Epithelial cell of proximal tubule (primary cell): ENCODE measurements at places on chromosomes 2 and 18. TPM values are rescaled to one million over a fixed set of nuclear protein-coding genes. Genes with fewer than 3 reads are reported as not detected.

Gene MC2R
- total RNA-seq: not detected in 2 replicates

Gene EFEMP1
- 30.0 and 42.8 TPM in 2 replicates for total RNA-seq

Gene VIT
- not detected in 2 replicates for total RNA-seq

Gene ERICH2
- total RNA-seq: not detected in 2 replicates

Gene RNU2-63P
- total RNA-seq: not detected in 2 replicates

Gene MYL1
- total RNA-seq: not detected in 2 replicates

Gene PHLPP1
- 4.7 and 9.0 TPM in 2 replicates for total RNA-seq

Gene FER1L5
- 0.06 and 0.07 TPM in 2 replicates for total RNA-seq

Gene TDRD15
- not detected in 2 replicates for total RNA-seq

Gene KLHL30
- total RNA-seq: 0.72 and 1.7 TPM in 2 replicates

Gene AGXT
- not detected in 2 replicates for total RNA-seq

Gene TEX44
- not detected in 2 replicates for total RNA-seq

Gene RNF144A
- 14.1 and 17.4 TPM in 2 replicates for total RNA-seq

Gene ZBTB7C
- total RNA-seq: under 0.01 and 0.17 TPM in 2 replicates

Gene ALLC
- total RNA-seq: not detected in 2 replicates

Gene RUFY4
- not detected in 2 replicates for total RNA-seq

Gene ANKRD53
- total RNA-seq: 0.58 and 0.75 TPM in 2 replicates

Gene KRTCAP3
- 10.0 and 20.5 TPM in 2 replicates for total RNA-seq

Gene FAM228A
- 0.43 TPM in 1 of 2 replicates, not detected in the other for total RNA-seq

Gene WDR7
- 6.8 and 8.2 TPM in 2 replicates for total RNA-seq

Gene ANTXR1
- total RNA-seq: 7.8 and 14.5 TPM in 2 replicates

Gene HOXD11
- total RNA-seq: 17.5 and 25.1 TPM in 2 replicates

Gene TXNDC2
- total RNA-seq: not detected in 2 replicates

Gene RNF149
- total RNA-seq: 39.9 and 45.0 TPM in 2 replicates

Gene RBBP8
- 57.0 and 64.2 TPM in 2 replicates for total RNA-seq

Gene MC5R
- total RNA-seq: not detected in 2 replicates

Gene TUBA4B
- 0.52 TPM in 1 of 2 replicates, not detected in the other for total RNA-seq

Gene NAB1
- total RNA-seq: 10.0 and 19.5 TPM in 2 replicates

Gene CSRNP3
- 1.0 and 1.6 TPM in 2 replicates for total RNA-seq
